ENCODE measurements at places on chromosomes 5 and 9. TPM values are rescaled to one million over a fixed set of nuclear protein-coding genes. Genes with fewer than 3 reads are reported as not detected.

DNA sequence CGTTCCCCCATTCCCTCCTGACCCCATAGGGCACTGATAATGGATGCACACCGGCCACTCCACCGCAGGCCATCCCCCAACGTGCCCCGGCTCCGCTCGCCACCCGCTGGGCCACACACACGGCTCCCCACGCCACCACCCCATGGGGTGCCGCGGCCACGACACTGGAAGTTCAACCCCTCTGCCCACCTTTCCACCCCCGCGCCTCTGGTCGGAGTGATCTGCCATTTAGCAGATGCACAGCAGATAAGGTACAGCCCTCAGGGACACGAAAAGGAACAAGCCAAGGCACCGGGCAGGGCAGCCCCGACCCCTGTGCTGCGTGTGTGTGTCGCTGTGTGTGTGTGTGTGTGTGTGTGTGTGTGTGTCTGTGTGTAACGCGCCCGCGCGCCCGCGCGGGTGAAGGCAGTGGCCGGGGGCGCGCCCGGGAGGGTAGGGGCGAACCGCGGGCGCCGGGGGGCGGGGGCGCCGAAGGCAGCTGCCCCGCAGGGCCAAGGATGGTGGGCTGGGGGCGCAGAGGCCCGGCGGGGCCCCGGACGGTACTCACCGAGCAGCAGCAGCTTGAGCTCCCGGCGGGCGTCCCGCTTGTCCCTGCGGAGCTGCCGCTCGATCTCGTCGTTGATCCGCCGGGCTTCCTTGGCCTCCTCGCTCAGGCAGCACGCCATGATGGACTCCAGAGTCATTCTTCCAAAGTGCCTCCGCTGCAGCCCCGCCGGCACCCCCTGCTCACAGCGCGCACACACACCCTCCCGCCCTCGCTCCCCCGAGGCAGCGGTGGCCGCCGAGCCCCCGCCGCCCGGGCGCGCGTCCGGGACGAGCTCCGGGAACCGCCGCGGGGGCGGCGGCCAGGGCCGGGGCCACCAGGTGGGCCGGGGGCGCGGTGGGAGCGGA is 813 bp downstream of the GNAQ start:
- peak; percentile 45 for DNase-seq

GRCh38 chr9:82132024-82132423 is 143.5 kb downstream of the SPATA31D1 start:
- no peak for DNase-seq

DNA sequence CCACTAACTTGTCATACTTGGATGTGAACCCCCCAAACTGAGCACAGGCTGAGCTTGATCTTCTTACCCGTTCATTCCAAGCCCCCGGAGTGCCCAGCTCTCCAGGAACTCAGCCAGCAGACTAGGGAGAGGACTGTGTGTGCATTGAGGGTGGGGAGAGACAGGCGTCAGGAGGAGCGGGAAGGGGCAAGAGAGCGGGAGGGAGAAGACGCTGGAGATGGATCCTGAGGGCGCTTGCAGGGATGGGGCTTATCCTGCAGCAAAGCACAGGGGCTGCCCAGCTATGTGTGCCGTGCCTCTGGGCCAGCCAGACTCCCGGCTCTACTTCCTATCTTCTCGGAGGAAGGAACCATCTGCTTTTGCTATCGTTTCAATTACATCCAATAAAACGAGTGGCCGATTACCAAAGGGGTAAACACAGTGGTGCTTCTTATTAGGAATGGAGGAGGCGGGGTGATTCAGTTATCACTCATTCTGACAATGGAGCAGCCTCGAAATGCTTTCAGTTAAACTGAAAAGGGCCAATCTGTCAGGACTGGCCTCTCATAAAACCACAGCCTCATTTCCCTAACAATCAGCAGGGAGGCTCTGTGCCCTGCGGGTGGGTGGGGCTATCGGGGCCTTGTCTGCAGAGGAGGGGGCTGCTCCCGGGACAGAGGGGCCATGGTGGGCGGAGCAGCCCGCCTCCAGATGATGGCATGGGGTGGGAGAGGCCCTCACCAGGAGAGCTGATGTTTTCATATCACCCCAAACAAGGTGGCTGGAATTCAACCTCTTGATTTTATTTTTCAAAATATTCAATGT is 168.2 kb downstream of the DAB2IP start:
- DNase-seq = no peak

DNA sequence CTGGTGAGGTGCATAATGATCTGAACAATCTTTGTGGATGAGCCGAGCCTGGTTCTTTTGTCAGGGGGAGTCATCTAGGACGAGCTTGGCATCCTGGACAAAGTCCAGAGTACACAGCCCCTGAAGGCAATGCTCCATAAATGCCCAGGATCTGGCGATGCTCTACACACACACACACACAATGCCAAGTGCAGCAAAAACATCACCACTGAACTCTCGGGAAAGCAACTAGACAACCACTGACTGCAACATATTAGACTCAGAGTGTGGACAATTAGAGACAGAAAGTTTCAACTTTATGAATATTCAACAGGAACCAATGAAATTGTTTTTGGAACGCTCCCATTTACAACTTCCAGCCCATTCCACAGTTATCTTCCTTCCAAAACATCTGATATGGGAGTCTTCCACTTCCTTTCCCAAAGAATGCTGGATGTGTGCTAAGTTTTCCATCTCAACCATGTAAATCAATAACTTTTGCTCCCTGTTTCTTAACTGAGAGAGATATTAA is 227.6 kb upstream of the ANKRD55 start:
- no peak for DNase-seq

DNA sequence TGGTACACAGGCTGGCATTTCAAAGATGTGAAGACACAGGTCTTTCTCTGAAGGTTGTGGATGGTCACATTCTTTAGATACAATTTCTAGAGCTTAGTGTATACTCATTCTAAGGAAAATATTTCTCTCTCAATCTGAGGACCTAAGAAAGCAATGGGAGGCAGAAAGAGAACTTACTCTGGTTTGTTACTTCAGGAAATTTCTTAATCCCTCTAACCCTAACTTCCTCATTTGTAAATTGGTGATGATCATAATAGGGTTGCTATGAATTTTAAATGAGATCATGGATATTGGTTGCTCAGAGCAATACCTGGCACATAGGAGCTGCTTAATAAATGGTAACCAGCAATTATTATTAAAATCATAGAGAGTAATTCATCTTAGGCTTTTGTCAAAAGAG is 22.1 kb downstream of the FAM170A start:
- DNase-seq = no peak

DNA sequence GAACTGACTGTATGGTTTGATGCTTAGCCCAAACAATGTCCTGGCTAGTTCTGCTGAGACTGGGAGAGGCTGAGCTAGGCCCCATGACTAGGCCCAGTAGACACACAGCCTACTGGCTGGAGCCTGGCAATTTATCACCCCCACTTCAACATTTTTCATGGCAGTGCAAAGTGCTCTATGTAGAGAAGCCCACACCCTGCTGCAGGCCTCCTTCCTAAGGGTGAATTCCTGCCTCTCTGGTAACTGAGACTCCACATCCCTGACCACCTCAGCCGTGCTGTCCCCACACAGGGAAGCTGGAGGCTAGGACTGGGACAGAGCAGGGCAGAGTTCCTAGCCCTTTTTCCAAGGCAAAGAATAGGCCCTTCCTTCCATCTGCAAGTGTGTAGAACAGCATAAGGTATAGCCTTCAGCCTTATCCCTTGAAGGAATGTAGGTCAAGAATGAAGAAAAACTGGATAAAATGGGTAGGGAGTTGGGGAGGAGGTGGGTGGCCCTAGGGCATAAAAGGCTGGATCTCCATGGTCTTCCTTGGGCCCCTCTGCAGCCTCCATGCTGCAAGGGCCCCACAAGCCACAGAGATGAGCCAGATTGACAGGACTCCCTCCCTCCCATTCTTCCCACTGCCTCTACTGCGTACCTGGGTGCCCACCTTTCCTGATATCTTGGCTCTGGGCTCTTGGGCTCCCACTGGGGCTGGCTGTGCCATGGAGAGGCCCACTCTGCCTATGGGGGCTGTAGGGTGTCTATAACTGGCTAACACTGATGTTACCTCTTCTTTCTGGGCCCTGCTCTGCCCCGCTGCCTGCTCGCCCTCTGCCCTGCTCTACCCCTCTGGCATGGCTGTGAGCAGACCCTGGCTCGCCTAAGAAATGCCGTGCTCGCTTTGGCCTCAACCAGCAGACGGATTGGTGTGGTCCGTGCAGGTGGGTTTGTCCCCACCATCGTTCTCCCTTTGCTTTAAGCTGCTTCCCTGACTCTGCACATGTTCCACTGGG is 29.8 kb downstream of the TCF7 start:
- no peak for DNase-seq

Gene SLC34A1
- total RNA-seq = not detected

Gene OCLN
- 1.4 TPM for total RNA-seq

Data from activated T-cell treated with anti-CD3 and anti-CD28 coated beads, Interleukin-2, amount 50 U/mL, for 4 hours (primary cell).